T-helper 17 cell (primary cell): ENCODE measurements at places on chromosomes 5 and 9.
A peak's percentile ranks its signal among the peaks of the same experiment; 100 is the strongest.

- DNase-seq, result no peak
Measured at GRCh38 chr5:101103874-101104273, 200.8 kb upstream of the ST8SIA4 start.

DNA sequence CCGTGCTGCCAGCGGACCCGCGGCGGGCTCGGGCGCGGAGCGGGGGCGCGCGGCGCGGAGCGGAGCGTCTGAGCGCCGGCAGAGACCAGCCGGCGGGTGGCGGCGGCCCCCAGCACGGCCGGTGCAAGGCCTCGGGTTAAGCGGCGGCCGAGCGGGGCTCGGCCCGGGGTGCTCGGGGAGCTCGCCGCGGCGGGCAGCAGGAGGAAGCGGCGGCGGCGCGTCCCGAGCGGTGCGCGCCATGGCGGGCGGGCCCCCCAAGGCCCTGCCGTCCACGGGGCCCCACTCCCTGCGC, 150 bp downstream of the SNX30 start:
- no peak for DNase-seq

DNA sequence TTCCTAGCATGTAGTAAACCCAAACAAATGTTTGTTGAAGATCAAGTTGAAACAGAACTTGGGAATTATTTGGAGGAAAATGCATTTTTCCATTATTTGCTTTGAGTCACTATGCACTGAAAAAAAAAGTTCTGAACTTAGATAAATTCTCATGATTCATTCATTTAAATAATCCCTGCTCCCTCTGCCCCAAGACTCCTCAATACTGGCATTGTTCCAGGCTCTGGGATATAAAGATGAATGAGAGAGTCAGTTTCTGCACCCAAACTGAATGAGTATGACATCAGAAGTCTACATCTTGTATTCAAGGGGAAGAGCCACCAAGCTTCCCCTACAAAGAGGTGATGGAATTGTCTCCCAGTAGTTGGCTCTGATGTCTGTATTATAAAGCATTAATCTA, 123.9 kb downstream of the SEC61B start:
- DNase-seq, result no peak

GRCh38 chr5:142403583-142403982, 78.8 kb upstream of the SPRY4 start:
- DNase-seq, result no peak

GRCh38 chr5:148645527-148645926, 8.8 kb downstream of the HTR4 start:
- no peak for DNase-seq

DNA sequence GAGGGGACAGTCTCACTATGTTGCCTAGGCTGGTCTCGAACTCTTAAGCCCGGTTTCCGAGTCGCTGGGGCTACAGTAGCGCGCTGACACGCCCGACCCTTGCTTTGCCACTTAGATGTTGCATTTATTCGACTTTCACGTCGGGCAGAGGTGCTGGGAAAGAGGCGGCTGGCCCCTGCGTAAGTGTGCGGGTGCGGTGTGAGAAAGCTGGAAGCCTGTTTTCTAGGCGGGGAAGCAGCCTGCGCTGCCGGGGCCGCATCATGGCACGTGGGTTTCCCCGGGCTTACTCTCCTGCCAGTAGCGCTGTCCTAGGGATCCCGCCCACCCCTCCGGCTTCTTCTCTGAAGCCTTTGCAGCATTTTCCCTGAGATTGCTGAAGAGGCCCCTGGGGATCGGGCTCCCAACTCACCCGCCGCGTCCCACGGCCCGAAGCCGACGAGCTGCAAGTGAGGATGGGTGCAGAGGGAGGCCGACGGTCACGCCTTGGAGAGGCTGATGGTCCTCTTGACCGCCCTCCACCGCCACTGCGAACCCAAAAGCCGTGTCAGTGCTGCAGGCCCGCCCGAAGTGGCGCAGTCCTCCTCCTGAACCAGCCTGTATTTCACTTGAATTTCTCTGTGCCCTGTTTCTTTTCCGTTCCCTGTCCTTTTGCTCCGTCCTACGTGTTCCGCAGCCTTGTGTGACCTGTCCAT, 5.8 kb upstream of the TRIM41 start:
- peak; percentile 32 for DNase-seq

GRCh38 chr5:41815663-41816229, 54.5 kb downstream of the OXCT1 start:
- DNase-seq, result no peak

DNA sequence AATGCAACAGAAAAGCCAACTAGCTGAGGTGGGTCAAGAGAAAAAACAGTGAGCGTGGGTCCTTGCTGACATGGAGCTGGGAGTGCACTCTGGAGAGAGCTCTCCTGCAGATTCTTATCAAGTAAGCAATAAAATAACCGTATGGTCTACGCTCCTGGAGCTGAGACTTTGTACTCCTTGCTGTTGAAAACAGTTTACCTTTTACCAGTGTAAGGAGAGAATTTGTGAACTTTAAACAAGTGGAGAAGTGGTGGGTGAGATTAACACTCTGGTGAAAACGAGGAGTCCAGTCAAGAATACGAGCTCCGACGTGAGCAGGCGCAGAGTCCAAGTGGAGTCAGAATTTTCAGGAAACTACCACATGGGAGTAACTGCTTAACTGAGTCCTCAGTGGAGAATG, 156.1 kb upstream of the ERCC6L2 start:
- no peak for DNase-seq

DNA sequence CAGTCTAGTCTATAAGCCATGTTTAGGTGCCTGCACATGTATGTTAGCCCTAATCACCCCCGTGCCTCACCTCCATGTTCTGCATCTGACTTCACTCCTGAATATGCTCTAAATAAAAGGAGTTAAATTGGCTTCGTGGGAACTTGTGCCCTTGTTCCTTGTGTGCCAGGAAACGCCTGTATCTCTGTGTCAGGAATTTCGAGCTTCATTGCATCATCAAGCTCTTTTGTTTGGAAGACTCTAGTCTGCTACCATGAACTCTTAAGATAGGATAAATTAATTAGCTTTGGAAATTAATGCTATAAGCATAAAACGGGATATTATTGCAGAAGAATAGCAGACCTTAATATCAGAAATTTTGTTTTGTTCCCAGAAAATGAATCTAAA, 99.2 kb downstream of the ADCY2 start:
- no peak for DNase-seq

- no peak for DNase-seq
Measured at GRCh38 chr9:133104718-133105460, 16.2 kb downstream of the RALGDS start.

DNA sequence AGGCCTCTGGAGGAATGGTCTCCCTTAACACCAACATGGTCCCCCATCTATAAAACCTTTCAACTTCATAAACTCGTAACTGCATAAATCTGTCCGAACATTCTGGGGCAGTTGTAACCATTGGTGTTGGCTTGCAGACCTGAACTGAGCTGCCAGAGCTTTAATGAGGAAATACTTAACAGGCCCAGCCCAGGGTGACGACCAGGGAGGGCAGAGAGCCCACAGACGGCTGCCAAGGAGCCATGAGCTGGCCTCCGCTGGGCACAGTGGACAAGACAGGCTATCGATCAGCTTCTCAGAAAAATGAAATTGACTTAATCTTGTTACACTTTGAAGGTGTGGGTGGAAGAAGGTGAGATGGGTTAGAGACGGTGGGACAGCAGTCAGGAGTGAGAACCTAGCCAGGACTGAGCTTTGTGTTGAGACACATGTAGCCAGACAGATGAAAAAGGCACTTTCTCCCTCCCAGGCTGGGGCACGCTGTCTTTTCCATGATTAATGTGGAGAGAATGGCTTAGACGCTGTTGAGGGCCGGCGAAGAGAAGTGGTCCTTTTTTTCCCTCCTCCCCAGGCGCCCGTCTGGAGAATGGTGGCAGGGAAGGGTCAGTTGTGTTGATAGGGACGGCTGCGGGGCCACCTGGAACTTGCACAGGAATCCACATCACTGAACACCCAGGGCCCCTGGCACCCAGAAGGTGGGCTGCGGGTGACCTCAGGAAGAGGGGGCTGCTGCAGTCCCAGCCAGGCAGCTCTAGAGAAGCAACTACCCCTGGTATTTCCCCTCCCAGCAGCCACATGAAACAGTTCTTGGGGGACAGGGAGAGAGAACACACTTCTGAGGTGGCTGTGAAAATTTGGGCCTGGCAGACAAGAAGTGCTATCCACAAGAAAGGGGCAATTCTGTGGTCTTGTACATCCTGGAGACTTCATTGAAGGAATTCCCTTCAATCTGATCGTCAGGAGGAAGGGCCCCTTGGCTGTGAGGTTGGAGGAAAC, 27.3 kb upstream of the TCOF1 start:
- DNase-seq, result no peak

DNA sequence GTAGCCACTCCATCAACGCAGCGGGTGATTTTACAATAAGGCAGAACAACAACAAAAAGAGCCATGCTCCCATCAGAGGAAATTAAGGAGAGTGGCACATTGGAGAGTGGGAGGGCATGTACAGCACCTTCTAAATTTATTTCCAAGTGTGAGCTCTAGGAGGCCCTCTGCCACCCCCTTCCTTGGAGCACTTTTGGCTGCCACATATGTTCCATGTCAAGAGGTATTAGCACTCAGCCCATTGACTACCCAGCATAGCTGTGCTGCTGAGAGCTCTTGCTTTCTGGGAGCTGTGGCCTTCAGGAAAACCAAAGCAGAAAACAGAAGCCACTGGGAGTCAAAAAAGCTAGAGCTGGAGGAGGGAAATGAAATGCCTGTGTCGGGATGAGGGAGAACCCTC, 200.2 kb upstream of the PANK3 start:
- no peak for DNase-seq

DNA sequence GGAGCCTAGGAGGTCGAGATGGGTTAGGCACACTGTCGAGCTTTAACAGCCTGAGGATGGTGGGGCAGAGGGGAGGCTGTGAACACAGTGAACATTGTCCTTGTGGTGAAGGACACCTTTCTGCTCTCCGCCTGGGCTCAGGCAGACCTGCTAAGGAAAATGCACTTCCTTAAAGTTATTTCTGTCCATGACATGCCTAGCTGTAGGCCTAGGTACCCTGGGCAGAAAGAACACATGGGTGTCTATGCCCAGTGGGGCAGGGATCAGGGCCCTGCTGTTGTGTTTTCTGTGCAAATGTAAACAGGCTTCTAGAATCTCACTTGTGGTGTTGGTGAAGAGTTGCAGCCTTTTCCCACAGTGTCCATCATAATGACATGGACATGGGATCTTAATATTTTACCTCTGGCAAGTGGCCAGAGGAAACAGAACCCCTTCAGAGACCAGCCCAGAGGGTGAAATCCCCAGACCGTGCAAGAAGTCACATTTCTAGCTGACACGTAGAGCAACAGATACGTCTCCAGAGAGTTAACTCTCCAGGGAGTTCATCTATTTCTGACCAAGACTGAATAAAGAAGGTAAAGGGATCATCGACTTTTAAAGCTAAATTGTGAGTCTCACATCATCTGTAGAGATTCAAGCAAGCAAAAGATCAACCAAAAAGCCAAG, 79.2 kb downstream of the C9orf152 start:
- no peak for DNase-seq

- no peak for DNase-seq
Measured at GRCh38 chr9:133128152-133128551, 7.1 kb upstream of the RALGDS start.

GRCh38 chr9:124615100-124615742, 108.0 kb upstream of the NR5A1 start:
- no peak for DNase-seq

DNA sequence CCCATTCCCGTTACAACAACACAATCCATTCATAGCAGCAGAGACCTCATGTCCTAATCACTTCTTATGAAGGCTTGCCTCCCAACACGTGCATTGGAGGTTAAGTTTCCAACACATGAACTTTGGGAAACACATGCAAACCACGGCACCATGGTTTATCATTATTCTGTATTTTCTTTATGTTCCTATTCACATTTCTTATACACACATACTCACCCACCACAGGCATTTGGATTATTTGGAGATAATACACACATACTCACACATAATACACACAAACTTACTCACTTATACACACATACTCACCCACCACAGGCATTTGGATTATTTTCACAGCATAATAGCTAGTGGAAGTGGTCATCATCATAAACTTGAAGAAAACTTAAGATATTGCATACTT, 75.6 kb downstream of the C7 start:
- DNase-seq, result no peak

- no peak for DNase-seq
Measured at GRCh38 chr9:135805422-135806022, 101.8 kb downstream of the CAMSAP1 start.

DNA sequence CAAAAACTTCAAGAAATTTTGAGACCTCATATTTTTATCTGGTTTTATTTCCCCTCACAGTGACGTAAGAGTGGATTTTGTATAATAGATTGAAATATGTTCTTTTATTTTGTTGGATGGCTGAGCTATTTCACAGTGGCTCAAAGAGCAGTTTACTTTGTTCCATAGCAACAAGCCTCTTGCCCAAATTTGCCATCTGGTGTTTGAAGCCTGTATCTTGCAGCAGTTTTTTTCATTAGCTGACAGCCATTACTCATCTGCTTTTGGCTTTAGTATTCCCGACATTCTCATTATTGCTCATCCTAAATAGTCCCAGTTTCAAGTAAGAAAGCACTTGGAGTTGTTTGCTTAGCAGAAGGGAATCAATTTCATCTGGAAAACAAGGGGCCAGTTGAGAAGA, 36.3 kb downstream of the GDA start:
- no peak for DNase-seq

GRCh38 chr5:141208478-141208877, at the start of gene PCDHB12:
Gene PCDHB12, plus strand, starts transcription at chr5:141208719. Its CDS starts 189 bp downstream, at chr5:141208908.
- DNase-seq, result no peak

GRCh38 chr9:134765785-134766184, 114.8 kb upstream of the FCN2 start:
- no peak for DNase-seq

GRCh38 chr5:138641547-138642298, 66.5 kb upstream of the HSPA9 start:
- DNase-seq, result peak; percentile 68

GRCh38 chr9:110293248-110293647, 36.9 kb upstream of the TXN start:
- no peak for DNase-seq

DNA sequence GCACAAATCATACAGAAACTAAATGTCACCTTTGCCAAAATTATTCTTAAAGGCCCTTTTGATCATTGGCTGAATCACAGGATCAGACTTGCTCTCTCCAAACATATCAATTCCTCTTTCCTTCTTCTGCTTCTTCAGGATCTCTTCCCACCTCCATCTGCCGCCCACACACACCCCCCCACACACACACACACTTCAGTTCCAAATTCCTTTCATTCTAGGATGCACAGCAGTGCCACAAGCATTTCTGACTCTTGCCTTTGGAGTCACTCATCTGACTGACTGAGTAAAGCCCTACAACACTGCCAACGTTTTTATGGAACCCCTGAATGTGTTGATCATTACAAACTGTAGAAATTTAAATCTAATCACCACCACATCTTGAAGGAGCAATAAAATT, 22.9 kb downstream of the DNAH5 start:
- no peak for DNase-seq

GRCh38 chr5:103243665-103244064, 14.9 kb upstream of the MACIR start:
- no peak for DNase-seq

- no peak for DNase-seq
Measured at GRCh38 chr9:94826644-94827410, 100.3 kb downstream of the AOPEP start.

GRCh38 chr9:72256931-72257330, 107.7 kb downstream of the GDA start:
- DNase-seq, result no peak

GRCh38 chr5:29162297-29162696, 2031.2 kb upstream of the CDH6 start:
- DNase-seq, result no peak
